Fibroblast of skin of right quadriceps (primary cell): ENCODE measurements at places on chromosomes 3 and 15.

- DNase-seq: no peak
Measured at GRCh38 chr3:159776779-159777178, 211.9 kb upstream of the IL12A start.

DNA sequence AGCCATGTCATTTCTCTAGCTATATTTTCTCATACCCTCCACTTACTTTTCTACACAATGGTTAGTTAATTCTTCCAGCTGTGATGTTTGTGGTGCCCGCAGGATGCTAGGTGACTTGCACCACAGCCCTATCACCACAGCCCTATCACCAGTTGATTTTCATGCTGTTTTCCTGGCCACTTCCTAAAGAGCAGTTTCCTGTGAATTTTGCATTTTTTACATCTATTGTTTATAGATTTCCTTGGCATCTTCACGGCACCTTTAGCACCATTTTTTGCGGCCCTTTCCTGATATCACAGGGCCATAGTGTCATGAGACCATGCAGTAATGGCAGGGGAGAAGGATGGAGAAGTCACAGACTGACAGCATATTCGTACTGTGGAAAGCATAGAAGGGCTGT lies 132.9 kb upstream of the PRICKLE2 start:
- no peak for DNase-seq

GRCh38 chr15:38514601-38515000 lies 50.0 kb downstream of the RASGRP1 start:
- no peak for DNase-seq

- no peak for DNase-seq
Measured at GRCh38 chr15:79418693-79419279, 13.3 kb upstream of the MINAR1 start.

GRCh38 chr3:61315871-61316270 lies 64.6 kb upstream of the FHIT start:
- DNase-seq: no peak

- no peak for DNase-seq
Measured at GRCh38 chr3:71183549-71183948, 400.0 kb downstream of the FOXP1 start.
